Activated T-cell treated with anti-CD3 and anti-CD28 coated beads, Interleukin-2, amount 50 U/mL, for 72 hours (primary cell): ENCODE measurements at places on chromosomes 4 and X. TPM values are rescaled to one million over a fixed set of nuclear protein-coding genes. Genes with fewer than 3 reads are reported as not detected.

Gene NDUFA1
- total RNA-seq: 55.7 TPM

Gene EVC2
- total RNA-seq: 2.2 TPM

Gene HUWE1
- 608 TPM for total RNA-seq

Gene CXorf51A
- not detected for total RNA-seq

Gene FATE1
- not detected for total RNA-seq

Gene BEX5
- total RNA-seq: 5.4 TPM

Gene NHS
- total RNA-seq: 6.6 TPM

Gene CFAP97
- total RNA-seq: 51.8 TPM

Gene SHROOM3
- 0.10 TPM for total RNA-seq

Gene PROM1
- 0.22 TPM for total RNA-seq

Gene C4orf50
- total RNA-seq: 0.14 TPM

Gene FREM3
- not detected for total RNA-seq

- DNase-seq: no peak
Observed at GRCh38 chr4:102723511-102723910, 37.3 kb downstream of the MANBA start.

DNA sequence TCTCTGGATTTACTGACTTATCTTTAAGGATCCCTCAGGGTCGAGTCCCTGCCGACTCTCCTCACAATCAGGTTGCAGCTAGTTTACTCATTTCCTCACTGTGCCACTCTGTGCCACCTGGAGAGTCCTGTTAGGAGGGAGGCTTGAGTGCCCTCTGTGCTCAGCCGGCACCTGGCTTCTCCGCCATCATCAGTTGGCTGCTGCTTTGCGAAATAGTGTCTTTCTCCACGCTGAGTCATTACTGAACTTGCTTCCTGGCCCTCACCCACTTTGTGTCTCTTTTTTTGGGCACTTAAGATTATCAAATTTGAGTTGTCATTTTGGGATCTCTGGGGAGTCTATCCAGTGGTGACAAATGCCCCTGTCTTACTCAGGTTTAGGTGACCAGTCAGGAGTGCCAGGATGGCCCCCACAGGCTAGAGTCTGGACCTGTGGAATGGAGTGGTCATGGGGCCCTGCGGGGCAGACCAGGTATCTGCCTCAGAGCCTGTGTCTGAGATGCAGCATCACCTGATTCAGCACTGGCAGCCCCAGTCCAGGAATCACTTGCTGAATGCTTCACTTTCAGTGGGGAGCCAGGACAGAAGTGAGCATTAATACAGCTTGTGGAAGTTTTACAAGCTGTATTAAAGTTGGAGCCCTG lies 37.7 kb downstream of the JADE1 start:
- no peak for DNase-seq

- DNase-seq: no peak
Observed at GRCh38 chrX:136643243-136643642, 4.7 kb upstream of the CD40LG start.

DNA sequence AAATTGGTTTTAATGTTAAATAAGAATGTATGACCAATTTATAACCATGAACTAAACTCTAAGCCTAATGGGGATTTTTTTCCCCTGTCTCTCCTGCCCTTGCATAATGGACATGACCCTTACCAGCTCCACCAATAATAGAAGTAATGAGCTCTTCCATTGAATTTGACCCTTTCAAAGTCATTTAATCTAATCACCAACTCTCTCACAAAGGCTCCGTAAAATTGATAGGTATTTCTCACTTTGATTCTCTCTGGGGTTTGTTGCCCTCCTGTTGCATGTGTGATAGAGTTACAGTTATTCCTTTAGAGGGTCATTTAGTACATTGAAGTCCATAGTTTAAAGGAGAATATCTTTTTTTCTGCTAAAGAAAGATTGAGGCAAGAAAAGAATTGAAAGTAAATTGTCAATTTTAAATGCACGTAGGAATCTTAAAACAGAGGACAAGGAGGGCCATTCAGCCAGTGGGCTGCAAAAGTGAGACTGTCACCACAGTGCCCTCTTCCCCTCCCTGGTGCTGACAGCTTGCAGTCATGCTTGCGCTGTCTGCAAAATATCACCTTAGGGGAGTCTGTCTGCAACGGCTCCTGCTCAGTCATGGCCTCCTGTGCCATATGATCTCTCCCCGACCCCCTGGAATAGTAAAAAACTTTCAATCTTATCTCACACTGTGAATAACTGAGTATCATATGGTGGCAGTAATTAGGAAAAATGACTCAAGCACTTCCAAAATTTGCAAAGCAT lies 307.5 kb upstream of the GNPDA2 start:
- no peak for DNase-seq

- no peak for DNase-seq
Observed at GRCh38 chr4:37896206-37896860, 5.4 kb downstream of the TBC1D1 start.

GRCh38 chr4:184434501-184435066 lies 39.8 kb downstream of the IRF2 start:
- no peak for DNase-seq

DNA sequence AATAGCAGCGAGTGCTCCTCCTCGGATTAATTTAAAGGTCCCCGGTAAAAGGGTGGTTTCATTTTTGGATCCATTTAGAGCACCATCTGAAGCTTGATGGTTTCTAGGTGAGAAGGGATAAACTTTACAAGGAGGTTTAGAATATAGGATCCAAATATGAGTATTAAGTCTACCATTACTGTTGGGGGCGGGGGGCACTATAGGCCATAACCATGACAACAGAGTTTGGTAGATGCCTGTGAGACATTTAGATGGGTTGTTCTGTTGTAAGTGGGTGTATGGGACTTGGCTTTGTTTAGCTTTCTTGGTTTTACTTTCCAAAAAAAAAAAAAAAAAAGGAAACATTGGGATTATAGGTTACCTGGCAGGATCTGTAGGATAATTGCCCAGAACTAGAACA lies 92.7 kb downstream of the TENT5D start:
- DNase-seq: no peak

- no peak for DNase-seq
Observed at GRCh38 chrX:51931566-51932150, 38.2 kb downstream of the MAGED1 start.

GRCh38 chr4:85933291-85933640 lies 426.6 kb downstream of the MAPK10 start:
- no peak for DNase-seq

DNA sequence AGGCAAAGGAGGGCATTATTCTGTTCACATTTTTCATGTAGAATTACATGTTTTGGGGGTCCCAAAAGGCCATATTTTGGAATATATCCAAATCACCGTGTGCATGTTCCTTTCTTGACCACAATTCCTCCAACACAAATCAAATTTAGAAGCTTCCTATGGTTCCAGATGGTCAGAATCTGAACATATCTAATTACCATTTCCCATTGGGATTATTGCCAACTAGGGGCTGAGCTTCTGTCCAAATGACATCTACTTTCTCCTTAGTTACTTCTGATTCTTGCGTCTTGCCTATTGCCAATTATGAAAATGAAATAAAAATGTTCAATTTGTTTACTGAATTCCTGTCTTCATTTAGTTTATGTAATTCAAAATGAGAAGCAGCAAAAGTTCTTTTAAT lies 163.7 kb downstream of the CPE start:
- no peak for DNase-seq

GRCh38 chrX:15977644-15978043 lies 123.0 kb upstream of the AP1S2 start:
- DNase-seq: no peak

- no peak for DNase-seq
Observed at GRCh38 chr4:67292045-67292444, 253.3 kb downstream of the CENPC start.

DNA sequence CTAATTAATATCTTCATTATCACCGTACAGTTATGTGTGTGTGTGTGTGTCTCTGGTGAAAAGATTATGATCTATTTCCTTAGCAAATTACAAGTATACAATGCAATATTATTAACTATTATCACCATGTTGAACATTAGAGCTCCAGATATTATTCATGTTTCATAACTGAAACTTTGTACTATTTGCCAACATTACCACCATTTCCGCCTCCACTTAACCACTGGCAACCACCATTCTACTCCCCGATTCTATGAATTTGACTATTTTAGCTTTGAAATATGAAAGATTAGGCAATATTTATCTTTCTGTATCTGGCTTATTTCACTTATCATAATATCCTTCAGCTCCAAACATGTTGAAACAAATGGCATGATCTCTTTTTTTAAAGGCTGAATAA lies 717.9 kb downstream of the ARAP2 start:
- DNase-seq: no peak

DNA sequence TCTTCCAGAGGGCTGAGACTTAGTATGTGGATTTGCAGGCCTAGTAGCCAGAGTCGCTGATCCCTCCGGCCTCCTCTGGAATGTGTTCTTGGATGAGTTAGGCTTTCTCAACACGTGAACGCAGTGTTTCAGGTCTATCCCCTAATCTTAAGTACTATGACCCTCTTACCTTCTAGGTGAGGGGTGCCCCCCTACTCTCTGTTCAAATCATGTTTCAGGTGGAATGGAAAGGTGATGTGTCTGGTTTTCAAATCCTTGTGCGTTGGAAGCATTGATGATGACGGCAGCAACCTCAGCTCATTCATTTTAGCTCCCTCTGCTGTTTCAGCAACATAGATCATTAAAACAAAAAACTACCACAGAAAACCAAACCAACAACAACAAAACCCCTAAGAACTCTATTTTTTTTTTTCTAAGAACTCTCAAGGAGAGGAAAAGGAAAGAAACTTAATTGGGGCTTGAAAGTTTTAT lies 56.4 kb downstream of the RWDD4 start:
- no peak for DNase-seq

- DNase-seq: no peak
Observed at GRCh38 chr4:15005474-15006115, 3.3 kb downstream of the CPEB2 start.

DNA sequence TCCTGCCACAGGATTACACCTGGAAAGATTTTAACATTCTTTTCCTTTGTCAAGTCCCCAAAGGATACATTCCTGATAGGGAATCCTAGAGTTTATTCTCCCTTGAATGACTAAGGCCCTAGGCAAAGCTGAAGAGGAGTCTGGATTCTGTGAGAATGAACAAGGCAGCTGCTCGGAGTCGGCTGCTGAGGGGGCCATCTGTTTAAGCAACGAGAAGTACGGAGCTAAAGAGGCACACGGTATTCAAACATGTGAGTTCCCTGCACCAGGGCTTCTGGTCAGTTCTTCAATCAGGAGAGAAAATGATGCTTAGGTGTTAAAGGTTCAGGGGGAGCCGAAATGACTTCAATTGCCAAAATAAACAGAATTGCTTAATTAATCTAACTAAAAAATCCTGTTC lies 97.6 kb downstream of the MGST2 start:
- no peak for DNase-seq

DNA sequence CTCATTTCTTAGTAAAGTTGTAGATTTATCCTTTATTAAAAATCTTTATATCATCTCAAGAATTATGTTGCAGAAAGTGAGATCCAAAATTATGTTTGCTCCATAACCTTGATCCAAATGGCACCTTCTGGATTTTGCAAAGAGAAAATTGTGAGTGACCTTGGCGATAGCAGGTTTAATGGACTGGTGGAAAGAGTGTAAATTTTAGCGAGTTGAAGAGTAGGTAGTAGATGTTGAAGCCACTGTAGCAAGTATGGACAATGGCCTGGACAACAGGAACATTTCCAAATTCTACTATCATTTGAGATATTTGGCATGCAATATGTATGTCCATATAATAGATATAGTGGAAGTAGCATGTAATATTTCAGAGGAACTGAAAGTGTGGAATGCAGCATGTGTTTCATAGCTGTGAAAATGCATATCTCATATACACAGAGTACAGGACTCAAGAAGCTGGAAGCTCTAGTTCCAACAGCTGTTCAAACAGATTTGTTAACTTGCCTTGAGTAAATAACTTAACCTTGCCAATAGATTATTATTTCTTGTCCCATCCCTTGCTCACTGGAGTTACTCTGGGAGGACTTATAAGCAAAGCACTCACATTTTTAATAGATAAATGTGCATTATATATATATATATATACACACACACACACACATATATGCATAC lies 152.5 kb upstream of the TLL1 start:
- DNase-seq: no peak

GRCh38 chr4:38738940-38739803 lies 43.6 kb downstream of the TLR10 start:
- no peak for DNase-seq

GRCh38 chr4:165680821-165681220 lies 192.2 kb upstream of the TLL1 start:
- no peak for DNase-seq

GRCh38 chr4:40573593-40574311 lies 55.9 kb downstream of the RBM47 start:
- no peak for DNase-seq

DNA sequence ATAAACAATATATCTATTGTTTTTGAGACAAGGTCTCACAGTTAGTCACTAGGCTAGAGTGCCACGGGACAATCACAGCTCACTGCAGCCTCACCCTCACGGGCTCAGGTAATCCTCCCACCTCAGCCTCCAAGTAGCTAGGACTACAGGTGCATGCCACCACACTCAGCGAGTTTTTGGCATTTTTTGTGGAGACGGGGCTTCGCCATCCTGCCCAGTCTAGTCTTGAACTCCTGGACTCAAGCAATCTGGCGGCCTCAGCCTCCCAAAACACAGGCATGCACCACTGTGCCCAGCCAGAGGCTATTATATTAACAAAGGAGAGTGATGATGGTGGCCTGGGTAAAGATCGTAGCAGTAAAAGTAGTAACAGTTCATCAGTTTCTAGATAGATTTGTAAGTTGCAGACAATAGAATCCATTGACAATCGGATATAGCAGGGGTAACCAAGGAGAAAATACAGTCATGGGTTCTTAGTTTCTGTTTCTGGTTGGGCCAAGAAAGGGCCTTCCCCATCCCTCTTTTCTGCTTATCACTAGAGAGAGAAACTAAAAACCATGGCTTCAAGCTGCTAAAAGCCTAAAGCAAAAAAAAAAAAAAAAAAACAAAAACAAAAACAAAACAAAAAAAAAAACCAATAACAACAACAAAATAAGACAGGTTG lies 60.6 kb downstream of the ANXA10 start:
- DNase-seq: no peak

DNA sequence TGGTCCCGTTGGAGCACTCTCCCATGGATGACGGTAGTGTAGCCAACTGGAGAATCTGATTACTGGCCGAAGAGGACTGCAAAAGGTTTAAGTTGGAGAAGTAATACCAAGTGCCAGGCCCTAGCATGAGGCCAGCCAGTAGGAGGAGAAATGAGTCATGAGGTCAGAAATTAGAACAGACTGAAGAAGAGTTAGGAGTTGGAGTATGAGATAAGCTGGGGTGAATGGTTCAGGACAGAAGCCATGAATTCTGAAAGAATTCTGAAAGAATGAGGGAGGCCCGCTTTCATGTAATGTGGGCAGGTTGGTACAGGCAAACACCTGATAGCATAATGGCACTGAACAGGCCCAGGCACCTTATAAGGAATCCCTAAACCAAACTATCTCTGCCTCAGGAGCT lies 18.4 kb upstream of the STK26 start:
- DNase-seq: no peak

- no peak for DNase-seq
Observed at GRCh38 chr4:38669208-38669607, 5.2 kb downstream of the KLF3 start.

GRCh38 chrX:155966876-155967275 lies 30.6 kb upstream of the IL9R start:
- peak; percentile 46 for DNase-seq
